ENCODE measurements at places on chromosomes 3 and 15.

- DNase-seq, result no peak
Observed at GRCh38 chr15:45185069-45185779, 2.5 kb downstream of the SHF start.

- no peak for DNase-seq
Observed at GRCh38 chr3:46959161-46959511, 17.4 kb downstream of the CCDC12 start.

- no peak for DNase-seq
Observed at GRCh38 chr3:74055061-74055460, 430.3 kb upstream of the PDZRN3 start.

- DNase-seq, result peak; percentile 20
Observed at GRCh38 chr3:185631508-185632206, 45.6 kb downstream of the SENP2 start.

DNA sequence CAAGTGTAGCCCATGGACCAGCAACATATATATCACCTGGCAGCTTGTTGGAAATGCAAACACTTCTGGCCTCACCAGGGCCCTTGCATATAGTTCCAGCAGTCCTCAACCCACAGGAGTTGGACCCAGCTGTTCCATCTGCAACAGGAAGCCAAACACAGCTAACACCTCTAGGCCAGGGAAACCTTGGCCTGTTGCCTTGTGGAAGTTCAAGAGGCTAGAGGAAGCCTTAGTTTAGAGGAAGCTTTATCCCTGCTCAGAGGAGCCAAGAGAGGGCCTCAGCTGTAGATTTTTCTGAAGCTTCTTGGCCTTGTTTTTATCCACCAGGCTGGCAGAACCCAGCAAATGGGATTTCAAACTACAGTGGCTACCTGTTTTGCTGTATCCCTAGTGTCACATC, 11.4 kb downstream of the FHIT start:
- no peak for DNase-seq

DNA sequence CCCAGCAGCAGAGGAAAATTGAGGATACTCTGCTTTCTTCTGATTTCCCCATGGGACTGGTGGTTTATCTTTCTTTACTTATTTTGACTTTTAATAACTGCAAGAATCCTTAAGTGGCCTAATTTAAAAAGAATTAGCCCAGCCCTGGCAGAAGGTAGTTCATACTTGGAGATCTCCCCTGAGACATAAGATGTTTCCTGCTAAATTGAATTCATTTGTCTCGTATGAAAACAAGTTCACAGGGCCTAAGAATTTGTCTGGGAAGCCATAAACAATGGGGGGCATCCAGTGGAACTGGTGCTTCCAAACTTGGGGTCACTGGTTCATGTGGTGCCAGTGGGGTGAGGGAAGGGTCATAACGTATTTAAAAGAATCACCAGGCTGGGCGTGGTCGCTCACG, 283.1 kb upstream of the RASGRP1 start:
- DNase-seq, result no peak

Data from ELR (cell line).